ENCODE measurements at places on chromosomes 4 and X. TPM values are rescaled to one million over a fixed set of nuclear protein-coding genes. Genes with fewer than 3 reads are reported as not detected.
A peak's percentile ranks its signal among the peaks of the same experiment; 100 is the strongest.

Gene PTCHD1
- total RNA-seq, result under 0.01 TPM

- no peak for DNase-seq
Observed at GRCh38 chrX:148573119-148573518, 72.7 kb downstream of the AFF2 start.

DNA sequence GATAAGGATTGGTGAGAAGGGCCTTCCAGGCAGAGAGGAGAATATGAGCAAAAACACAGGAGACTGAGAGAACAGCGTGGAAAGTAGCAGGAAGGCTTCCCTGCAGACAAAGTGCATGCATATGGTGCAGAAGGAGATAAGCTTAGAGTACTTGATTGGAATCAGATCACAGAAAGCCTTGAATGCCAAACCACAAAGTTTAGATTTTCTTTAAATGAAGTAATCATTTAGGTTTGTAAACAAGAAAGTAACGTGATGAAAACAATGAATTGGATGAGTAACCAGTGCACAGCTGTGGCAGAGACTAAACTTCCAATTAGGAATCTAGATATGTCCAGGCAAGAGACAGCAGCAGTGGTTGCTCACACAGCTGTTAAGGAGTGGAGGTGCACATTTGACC lies 83.8 kb upstream of the C1QTNF7 start:
- DNase-seq, result peak; percentile 84

GRCh38 chr4:24103434-24104157 lies 213.7 kb upstream of the PPARGC1A start:
- no peak for DNase-seq

DNA sequence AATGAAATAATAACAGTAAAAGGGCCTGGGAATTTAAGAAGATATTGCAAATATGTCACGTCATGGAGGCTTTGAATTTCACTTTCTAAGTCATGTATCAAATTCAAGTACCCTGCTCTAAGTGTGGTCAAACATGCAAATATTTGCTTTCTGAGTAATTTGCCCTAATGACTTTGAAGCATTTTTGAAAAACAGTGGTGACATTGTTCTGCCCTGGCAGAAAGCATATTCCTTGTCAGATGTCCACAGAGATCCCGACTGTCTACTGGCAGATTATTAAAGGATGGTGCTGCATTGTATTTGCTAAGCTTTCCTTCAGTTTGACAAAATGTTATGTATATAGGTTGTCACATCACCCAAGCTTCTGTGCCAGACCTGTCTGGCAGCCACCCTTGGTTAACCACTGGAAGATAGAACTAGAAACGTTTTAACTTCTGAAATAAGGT lies 92.5 kb downstream of the ANK2 start:
- peak; percentile 33 for DNase-seq

Measured in bronchial epithelial cell (primary cell).